ENCODE measurements at places on chromosomes 16 and 17. TPM values are rescaled to one million over a fixed set of nuclear protein-coding genes. Genes with fewer than 3 reads are reported as not detected.

The FNDC8 gene
- total RNA-seq, result not detected

The CTRB2 gene
- not detected for total RNA-seq

The VMP1 gene
- total RNA-seq, result 171 TPM

The CHST4 gene
- 0.05 TPM for total RNA-seq

The CPNE7 gene
- 3.1 TPM for total RNA-seq

The CACNG3 gene
- total RNA-seq, result not detected

The TPSAB1 gene
- total RNA-seq, result not detected

The TP53TG3C gene
- not detected for total RNA-seq

The ALOX12 gene
- not detected for total RNA-seq

The KCNG4 gene
- total RNA-seq, result not detected

The SYT17 gene
- total RNA-seq, result 0.39 TPM

The HSF4 gene
- total RNA-seq, result 0.49 TPM

The SLC5A11 gene
- not detected for total RNA-seq

The TAF15 gene
- total RNA-seq, result 11.3 TPM

The GAS2L2 gene
- total RNA-seq, result not detected

The KRTAP1-5 gene
- total RNA-seq, result 5.7 TPM

The KRT25 gene
- not detected for total RNA-seq

The KRTAP4-2 gene
- total RNA-seq, result not detected

The TBC1D3K gene
- total RNA-seq, result not detected

The DNAI2 gene
- total RNA-seq, result not detected

The HGS gene
- 52.4 TPM for total RNA-seq

The CD68 gene
- total RNA-seq, result 120 TPM

The TLCD3B gene
- total RNA-seq, result 0.42 TPM
